WERI-Rb-1 (cell line): ENCODE measurements at places on chromosomes 13 and 19.

GRCh38 chr13:72689181-72689696 is 38.2 kb downstream of the MZT1 start:
- no peak for DNase-seq

DNA sequence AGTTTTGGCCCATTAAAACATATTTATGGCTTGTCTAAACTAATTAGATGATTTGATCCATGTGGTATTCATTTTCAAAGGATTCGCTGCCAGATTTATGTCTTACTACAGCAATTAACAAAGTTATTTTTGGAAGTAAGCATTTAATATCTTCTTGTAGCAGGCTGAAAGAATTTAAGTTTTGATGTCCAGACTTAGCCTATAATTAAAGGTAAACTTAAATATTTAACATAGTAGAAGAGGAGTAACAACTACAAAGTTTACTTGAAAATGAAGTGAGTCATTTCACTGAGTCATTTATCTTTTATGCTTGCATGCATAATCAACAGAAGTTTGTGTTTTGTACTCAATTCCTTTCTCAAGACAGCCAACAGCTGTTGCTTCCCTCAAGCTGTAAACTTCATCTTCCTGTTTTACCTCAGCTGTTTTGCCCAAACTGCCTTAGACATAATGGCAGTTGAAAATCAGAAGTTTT is 58.1 kb downstream of the EDNRB start:
- DNase-seq, result no peak

DNA sequence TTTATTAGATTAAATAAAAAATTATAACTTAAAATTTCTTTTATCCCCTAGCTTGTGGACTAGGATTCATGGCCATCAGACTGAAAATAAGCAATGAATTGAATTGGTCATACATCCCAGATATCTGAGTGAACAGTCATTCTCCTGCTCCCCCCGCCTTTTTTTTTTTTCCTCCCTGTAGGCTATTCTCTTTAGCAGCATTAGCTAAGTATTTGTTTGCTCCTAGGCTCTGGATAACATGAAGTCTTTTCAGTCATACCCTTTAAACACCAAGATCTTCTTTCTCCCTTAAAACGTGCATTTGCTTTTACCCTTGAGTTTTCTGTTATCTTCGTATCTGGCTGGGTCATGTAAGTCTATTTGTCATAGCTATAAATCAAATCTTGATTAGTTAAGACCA is 866.7 kb upstream of the SPRY2 start:
- no peak for DNase-seq

DNA sequence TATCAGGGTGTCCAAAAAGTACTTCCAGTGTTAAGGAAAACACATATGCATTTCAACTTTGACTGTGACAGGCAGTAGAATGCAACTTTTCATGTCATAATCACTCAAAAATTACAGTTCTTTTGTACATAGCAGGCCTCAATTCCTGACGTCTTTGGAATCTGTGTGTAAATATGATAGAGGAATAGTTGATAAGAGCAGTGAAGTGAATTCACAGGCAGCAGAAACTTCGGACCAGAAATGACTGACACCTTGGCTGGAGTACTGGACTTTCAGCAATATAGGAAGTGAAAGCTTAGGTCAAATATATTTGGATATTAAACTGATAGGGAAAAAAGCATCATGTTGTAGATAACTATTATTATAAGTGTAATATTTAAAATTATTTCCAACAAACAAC is 1741.2 kb upstream of the PCDH20 start:
- no peak for DNase-seq

GRCh38 chr19:2027361-2027760 is 11.8 kb upstream of the BTBD2 start:
- DNase-seq, result no peak

GRCh38 chr13:39561971-39562370 is 41.0 kb downstream of the LHFPL6 start:
- no peak for DNase-seq

GRCh38 chr19:52741951-52742485 is 7.2 kb upstream of the ZNF611 start:
- DNase-seq, result peak; percentile 64

DNA sequence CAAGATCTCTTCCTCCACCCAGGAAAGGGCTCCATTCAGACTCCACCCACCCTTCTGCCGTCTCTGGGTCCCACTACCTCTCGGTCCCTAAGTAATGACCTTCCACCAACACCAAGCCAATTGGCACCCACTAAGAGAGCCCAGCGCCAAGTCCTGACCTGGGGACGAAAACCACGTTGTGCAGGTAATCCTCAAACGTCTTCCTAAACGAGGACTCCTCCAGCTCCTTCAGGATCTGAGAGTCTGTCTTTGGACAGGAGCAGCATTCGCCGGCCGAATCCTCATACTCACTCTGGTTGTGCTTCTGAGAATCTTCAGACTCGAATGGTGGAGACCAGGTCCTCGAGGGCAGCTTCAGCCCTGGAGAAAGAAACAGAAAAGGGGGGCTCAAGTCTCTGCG is 83.1 kb downstream of the ZNF557 start:
- DNase-seq, result no peak

- DNase-seq, result no peak
Measured at GRCh38 chr19:29583196-29583999, 22.7 kb upstream of the POP4 start.

DNA sequence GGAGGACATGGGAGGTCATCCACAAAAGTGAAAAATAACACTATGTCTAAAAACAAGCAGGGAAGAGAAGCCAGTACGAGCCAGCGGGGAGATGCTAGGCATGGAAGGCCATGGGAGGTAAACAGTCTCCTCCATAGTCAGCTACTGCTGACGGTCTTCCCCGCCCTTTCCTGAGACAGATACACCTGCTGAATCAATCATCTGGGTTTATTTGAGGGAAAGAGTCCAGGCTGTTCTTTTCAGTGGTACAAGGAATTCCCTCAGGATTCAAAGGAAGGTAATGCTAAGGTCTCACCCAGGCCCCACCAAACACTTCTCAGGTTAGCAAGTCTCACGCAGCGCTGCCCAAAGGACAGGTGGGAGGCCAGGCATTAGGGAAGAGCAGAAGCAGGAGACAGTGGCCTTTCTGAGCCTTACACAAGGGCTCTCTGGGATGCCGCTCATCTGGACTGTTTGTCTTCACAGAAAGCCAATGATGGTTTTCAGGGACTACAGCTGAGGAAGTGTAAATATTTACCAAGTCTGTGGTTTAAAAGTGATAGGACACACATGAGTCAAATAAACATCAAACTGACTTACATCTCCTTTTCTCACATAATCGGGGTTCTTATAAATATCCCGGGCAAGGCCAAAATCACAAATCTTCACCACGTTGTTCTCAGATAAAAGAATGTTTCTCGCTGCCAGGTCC is 173.9 kb downstream of the FLT1 start:
- no peak for DNase-seq

DNA sequence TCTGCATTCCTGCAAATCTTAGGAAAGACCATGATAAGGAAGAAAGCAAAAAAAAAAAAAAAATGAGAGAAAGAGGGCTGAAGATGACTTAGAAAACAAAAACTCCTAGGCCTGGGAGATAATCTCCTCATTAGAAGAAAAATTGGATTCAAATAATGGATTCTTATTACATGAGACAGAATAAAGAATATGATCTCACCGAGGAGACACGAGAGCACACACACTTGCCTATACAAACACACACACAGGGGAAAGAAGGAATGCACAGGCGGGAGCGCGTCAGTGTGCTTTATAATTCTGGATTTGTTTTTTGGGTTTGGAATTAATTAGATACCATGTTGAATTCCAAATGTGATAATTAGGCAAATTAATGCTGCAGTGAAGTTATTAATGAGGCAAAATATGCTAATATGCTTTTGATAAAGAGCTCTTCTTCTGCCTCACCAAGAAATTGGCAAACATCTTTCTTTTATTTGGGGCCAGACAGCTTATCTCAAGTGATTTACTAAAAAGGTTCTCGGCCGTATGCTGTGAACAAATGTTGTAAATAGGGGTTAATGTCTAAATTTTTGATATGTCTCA is 36.1 kb upstream of the PCDH8 start:
- no peak for DNase-seq

DNA sequence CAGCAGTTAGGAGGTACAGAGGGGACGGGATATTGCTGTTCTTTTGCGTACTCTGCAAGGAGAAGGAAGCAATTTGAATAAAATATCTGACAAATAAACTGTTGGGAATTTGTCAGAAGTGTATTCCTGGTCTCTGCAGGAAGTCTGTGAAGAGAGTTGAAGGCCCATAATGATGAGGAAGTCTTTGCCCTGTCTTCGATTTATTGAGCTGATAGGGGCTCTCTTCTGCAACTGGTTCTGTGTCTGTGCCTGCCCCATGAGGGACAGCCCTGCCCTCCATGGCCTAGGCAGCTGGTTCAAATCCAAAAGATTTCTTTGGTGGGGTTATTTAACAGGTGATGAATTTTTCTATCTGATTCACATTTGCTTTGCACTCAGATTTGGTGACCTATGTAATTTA is 339.7 kb upstream of the EDNRB start:
- no peak for DNase-seq

DNA sequence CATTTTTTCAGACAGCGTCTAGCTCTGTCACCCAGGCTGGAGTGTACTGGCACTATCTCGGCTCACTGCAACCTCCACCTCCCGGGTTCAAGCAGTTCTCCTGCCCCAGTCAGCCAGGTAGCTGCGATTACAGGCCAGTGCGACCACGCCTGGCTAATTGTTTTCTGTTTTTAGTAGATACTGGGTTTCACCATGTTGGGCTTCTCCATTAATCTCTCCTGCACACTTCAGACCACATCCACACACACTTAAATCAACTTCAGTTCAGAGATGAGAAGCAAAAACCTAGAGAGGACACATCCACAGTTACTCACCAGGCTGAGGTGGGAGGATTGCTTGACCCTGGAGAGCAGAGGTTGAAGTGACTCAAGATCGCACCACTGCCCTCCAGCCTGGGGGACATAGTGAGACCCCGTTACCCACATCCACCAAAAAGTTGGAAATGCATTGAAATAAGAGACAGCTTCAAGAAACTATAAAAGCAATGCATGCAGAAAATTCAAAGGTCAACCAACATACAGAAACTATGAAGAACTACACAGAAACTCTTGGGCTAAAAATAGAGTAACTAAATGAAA is 42.3 kb downstream of the ZNF611 start:
- no peak for DNase-seq

- DNase-seq, result peak; percentile 7
Measured at GRCh38 chr13:30551189-30551588, 66.5 kb upstream of the USPL1 start.

GRCh38 chr13:27203854-27204253 is 32.2 kb upstream of the USP12 start:
- DNase-seq, result no peak

DNA sequence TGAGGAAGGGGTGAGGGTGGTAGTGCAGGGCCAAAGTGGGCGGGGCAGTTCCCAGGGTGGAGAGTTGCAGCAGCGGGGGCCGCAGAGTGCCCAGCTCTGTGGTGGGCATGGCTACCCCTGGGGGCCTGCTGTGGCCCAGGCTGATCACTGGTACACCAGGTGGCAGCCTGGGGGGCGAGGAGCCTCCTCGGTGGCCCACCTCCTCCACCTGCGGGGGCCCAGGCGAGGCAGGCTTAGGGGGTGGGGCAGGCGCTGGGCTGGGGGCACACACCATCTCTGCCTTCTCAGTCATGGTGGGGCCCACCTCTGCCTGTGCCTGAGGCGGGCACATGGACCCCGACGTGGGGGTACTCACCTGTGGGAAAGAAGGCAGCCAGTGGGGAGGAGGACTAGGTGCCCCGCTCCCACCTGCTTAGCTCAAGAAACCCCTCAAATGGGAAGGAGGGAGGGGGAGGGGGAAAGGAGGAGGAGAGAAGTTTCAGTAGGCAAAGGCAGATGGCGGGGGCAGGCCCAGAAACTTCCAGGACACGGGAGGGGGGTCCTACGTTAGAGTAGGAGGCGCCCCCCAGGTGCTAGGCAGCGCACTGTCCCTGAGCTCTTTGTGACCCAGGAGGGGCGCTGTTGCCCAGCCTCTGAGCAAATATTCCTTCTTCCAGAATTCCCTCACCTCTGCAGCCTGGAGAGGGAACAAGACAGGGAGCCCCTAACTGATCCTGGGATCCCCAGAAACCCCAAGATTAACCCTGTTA is 1.6 kb downstream of the LYL1 start:
- no peak for DNase-seq

GRCh38 chr19:1572795-1573194 is 4.7 kb upstream of the MEX3D start:
- no peak for DNase-seq

DNA sequence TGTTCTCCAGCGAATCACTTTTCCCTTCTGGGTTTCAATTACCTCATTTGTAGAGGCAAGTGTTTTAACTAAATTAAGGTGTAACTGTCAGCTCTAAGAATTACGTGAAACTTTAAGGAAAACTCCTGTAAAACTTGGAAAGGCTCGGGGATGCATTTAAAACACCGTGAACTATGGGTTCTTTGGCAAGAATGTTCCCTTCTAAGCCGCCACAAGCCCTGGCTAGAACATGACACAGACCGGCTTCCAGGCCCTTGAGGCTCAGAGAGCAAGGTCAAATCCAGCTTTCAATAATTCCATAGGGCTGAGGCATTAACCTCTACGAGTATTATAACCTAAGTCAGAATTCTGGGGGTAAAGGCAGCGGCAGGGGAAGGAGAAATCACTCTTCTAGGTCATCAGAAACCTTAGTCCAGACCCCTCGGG is 685 bp downstream of the VWA8 start:
- DNase-seq, result no peak

DNA sequence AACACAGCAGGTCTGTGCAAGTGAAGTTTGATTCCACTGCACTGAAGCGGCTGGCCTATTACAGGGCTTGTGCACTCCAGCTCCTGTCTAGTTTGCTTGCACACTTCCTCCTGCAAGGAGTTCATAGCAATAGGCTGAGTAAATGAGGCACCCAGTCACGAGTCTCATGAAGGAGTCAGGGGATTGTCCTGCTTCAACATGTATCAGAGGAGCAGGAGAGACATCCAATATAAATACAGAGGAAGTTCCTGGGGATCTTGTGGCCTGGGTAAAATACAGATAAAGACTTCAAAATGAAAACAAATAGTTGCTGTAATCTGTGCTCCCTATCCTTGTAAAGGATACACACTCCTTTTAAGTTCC is 259.9 kb downstream of the SLITRK1 start:
- DNase-seq, result no peak

- DNase-seq, result no peak
Measured at GRCh38 chr13:102703726-102704035, 8.8 kb upstream of the METTL21C start.

GRCh38 chr19:55663846-55664536 is 9.2 kb downstream of the U2AF2 start:
- DNase-seq, result no peak

GRCh38 chr13:69101841-69102240 is 1005.8 kb upstream of the ATXN8OS start:
- no peak for DNase-seq

GRCh38 chr13:65268009-65268408 is 1962.1 kb downstream of the PCDH9 start:
- no peak for DNase-seq

DNA sequence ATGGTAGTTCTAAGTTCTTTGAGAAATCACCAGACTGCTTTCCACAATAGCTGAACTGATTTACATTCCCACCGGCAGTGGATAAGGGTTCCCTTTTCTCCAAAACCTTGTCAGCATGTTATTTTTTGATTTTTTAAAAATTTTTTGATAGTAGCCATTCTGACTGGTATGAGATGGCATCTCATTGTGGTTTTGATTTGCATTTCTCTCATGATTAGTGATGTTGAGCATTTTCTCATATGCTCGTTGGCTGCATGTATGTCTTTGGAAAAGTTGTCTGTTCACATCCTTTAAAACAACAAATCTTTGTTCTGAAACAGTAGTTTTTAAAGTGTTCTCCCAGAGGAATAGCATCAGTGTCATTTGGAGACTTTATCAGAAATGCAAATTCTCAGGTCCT is 77.5 kb upstream of the POMP start:
- no peak for DNase-seq
